Activated naive CD4-positive, alpha-beta T cell treated with anti-CD3 and anti-CD28 coated beads, Interleukin-2, amount 10 ng/mL, durations not matched to agents 7 days and 5 days (primary cell): ENCODE measurements at places on chromosomes 13 and 19.

DNA sequence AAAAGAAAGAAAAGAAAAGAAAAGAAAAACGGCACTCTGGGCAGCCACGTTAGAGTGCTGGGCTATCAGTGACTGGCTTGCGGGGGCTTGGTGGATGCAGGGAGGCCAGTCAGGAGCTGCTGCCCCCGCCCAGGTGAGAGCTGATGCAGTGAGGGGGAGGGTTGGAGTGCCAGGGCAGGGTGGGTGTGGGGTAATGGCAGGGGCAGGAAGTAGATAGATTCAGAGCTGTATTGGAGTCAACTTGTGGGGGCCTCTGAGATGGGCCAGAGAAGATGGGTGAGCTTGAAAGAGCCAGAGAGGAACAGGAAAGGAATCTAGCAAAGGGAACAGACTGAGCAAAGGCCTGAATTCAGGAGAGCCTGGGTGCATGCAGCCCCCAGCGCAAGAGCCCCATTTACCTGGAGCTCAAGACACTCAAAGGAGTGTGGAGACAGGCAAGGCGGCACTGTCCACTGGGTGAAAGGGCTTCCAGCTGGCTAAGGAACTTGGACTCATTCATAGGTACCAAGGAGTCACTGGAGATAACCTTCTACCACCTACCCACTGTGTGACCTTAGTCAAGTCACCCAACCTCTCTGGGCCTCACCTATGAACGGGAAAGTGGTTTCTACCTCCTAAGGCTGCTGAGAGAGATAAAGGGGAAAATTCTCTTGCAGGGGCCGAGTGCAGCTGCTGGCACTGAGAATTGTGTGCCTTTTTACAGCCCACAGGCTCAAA, 20.2 kb downstream of the VSTM2B start:
- H3K27ac ChIP-seq: no peak overlapping the region
- H3K4me3 ChIP-seq: no peak overlapping the region
- no peaks in the 10 kb centered on the region for H3K36me3 ChIP-seq
- DNase-seq: no peak
- H3K27me3 ChIP-seq: peaks cover 9% of the 10 kb centered on the region

GRCh38 chr19:16457954-16458331, 13.8 kb downstream of the EPS15L1 start:
- no peaks in the 10 kb centered on the region for H3K27me3 ChIP-seq
- H3K4me1 ChIP-seq: peaks cover 25% of the 10 kb centered on the region
- no peak overlapping the region for H3K27ac ChIP-seq

DNA sequence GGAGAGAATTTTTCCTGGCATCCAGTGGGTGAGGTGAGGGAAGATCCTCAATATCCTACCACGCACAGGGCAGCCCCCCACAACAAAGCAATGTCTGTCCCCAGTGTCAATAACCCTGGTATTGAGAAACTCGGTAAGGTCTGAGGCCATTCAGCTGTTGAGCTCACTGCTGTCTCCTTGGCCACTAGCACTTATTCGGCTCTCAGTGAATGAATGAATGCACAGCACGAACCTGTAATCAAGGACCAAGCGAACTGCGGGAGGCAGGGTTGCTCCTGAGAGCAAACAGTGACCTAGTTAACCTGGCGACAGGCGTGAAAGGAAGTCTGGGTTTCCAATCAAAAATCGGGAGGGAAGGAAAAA, 640 bp downstream of the ZSCAN5A start:
- no peaks in the 10 kb centered on the region for H3K27me3 ChIP-seq
- H3K36me3 ChIP-seq: peaks cover 20% of the 10 kb centered on the region
- DNase-seq: no peak
- peak overlapping the region; percentile 99 for H3K27ac ChIP-seq
- H3K4me3 ChIP-seq: peak overlapping the region; percentile 89

DNA sequence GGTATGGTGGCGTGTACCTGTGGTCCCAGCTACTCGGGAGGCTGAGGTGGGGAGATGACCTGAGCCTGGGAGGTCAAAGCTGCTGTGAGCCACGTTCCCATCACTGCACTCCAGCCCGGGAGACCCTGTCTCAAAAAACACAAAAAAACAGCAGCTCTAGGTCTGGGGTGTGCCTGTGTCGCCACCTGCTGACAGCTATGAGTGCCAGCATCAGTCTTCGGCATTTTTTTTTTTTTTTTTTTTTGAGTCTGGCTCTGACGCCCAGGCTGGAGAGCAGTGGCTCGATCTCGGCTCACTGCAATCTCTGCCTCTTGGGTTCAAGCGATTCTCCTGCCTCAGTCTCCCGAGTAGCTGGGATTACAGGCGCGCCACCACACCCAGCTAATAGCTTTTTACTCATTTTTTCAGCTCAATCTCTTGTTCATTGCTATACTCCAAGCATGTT, 10.1 kb downstream of the AP2S1 start:
- peaks cover 25% of the 10 kb centered on the region for H3K36me3 ChIP-seq
- DNase-seq: peak; percentile 73
- no peaks in the 10 kb centered on the region for H3K27me3 ChIP-seq
- no peak overlapping the region for H3K27ac ChIP-seq

DNA sequence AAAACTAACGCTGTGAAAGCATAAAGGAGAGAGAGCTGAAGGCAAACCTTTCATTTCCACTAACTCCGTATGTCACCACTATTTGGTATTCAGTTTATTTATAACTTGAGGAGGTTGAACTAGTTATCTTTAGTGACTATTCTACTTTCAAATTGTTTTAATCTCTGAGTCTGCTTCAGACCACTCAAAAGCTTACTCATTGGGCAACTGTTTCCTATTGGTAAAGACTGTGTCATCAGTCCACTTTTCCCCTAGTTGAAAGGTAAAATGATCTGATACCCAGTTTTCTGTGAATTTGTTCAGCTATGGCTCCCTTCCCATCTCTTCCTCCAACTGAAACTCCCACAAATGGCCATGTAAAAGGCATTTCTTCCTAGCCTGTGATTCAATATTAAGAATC, 39.1 kb downstream of the TEX26 start:
- H3K36me3 ChIP-seq: no peaks in the 10 kb centered on the region
- peaks cover 57% of the 10 kb centered on the region for H3K27me3 ChIP-seq
- H3K4me3 ChIP-seq: no peak overlapping the region
- DNase-seq: no peak
- H3K27ac ChIP-seq: no peak overlapping the region
- no peaks in the 10 kb centered on the region for H3K4me1 ChIP-seq
